ENCODE measurements at places on chromosomes 4 and X.

- no peak for DNase-seq
Measured at GRCh38 chr4:174156239-174156826, 127.1 kb downstream of the FBXO8 start.

GRCh38 chr4:47315346-47315745, 148.2 kb downstream of the COMMD8 start:
- no peak for DNase-seq

DNA sequence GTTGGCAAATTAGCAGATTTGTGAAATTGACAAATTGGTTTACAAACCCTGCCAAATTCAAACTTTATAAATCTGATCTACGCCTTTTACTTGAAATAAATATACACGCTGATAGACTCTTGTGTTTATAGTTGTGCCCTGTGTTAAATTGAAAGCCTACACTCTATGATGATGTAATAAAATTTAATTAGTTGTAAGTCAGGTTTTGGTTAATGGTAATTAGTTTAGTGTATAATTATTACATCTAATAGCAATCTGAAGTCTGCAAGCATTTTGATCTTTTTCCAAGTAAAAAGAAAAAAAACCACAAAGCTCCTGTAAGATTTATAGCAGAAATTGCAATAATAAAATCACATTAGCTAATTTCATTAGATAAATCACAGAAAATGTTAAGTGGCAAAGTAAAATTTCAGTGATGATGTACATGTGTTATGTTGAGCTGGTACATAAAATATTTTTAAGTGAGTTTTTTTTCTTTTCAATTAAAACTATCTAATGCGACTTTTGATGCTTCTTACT, 72.7 kb upstream of the TENM3 start:
- no peak for DNase-seq

- no peak for DNase-seq
Measured at GRCh38 chrX:98548519-98548918, 1664.8 kb downstream of the RPA4 start.

- DNase-seq = no peak
Measured at GRCh38 chr4:31234494-31234893, 514.3 kb downstream of the PCDH7 start.
